ENCODE measurements at places on chromosomes 1 and 21.

- DNase-seq: no peak
These were observed 135.6 kb downstream of the GPATCH2 start for GRCh38 chr1:217495249-217495648.

DNA sequence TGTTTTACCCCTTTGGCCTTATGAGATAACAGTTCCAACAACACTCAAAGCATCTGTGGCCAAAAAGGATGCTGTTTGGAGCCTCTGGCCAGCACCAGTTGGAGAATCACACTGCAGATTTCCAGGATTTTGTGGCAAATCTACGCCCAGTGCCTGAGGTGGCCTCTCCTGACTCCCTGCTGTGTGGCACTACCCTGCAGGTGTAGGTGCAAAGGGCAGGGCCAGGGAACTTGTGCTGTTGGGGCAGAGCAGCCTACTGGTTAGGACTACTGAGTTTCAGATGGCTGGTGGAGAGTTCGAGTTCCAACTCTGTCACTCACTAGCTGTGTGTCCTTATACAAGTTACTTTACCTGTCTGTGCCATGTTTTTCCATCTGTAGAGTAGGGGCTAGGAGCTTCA is 170.5 kb downstream of the PTPRU start:
- DNase-seq: no peak

DNA sequence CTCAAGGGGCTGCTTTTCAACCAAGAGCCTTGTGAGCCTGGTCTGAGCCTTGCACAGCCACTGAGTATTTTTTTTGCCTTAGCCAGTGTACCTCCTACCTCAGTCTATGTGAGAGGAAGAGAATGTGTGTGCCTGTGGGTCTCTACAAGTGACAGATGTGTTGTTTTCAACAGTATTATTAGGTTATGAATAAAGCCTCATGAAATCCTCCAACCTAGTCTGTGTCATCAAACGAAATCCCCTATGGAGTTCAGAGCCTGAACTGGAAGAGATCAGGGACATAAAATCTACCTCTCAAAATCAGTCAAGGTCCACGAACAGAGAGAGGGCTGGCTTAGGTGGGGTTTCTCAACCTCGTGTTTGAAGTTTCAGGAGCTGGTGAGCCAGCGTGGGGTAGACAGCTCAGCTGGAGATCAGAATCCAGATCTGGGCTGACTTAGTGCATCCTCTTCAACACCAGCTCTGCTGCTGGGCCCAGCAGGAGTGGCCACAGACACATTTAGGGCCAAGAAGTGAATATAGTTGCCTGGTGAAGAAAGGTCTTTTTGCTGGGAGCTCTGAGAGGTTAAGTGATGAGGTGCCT is 8.2 kb downstream of the XKR8 start:
- no peak for DNase-seq

GRCh38 chr1:66258404-66259105 is 275.4 kb upstream of the SGIP1 start:
- DNase-seq: no peak

- DNase-seq: no peak
These were observed 612.9 kb upstream of the USP24 start for GRCh38 chr1:55828044-55828443.

DNA sequence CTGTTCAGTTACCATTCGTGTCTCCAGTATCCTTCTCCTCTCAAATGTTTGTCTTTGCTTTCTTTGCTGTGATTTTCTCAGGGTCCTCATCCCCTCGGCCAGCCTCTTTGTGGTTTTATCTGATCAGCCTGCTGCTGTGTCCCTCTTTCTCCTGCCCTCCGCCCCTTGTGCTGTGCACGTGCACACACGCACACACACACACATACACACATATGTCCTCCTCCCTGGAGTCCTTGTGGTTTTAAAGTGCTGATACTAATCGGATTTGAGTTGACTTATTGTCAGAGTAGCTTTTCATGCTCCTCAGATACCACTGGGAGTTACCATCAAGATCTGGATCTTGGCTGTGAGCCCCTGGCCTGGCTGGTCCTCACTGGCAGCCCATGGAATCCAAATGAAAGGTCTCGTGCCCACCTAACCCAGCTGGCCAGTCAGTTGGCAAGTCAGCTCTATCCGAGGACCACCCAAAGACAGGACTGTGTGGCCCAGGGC is 34.1 kb downstream of the QSOX1 start:
- DNase-seq: no peak

DNA sequence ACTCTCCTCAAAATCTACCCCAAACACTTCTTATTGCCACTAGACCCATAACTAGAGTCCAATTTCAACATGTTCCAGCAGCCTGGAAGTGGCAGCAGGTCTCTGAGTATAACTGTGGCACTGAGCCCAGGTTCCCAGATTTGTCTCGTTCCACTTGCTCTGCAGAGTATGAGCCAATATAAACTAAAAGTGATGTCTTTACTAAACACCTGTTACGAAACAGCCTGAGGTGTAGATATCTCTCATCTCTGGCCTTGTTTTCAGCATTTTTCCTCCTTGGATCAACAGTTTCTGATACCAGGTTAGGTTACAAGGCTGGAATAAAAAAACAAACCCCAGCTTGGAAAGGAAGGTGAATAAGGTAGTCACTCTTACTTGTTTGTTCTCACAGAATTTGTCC is 25.2 kb upstream of the PRDX6 start:
- no peak for DNase-seq

DNA sequence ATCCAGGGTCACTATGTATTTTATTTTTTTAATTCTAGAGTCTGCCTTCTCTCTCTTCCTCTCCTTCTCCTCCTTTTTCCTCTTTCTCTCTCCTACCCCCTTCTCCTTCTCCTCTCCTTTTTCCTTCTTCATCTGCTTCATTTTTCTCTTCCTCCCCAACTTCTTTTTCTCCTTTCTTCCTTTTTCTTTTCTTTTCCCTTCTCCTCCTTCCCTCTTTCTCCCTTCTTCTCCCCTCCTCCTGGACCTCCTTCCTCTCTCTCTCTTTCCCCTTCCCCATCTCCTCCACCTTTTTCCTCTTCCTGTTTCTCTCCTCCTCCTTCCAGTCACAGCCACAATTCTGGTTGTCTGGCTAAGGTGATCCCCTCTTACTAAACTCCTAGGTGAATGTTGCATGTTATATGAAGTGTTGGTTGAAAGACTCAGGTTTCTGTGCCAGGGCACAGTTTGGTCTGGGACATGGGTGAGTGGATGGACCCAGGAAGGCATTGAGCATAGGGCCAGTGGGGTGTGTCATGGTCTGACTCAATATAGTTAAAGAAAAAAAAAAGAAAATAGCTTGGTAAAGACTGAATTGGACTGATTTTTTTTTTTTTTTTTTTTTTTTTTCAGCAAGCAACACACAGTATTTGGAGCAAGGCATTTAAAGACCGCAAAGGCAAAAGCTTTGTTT is 266.9 kb downstream of the TGFB2 start:
- DNase-seq: no peak

GRCh38 chr21:42306366-42307035 is 8.7 kb downstream of the TFF3 start:
- no peak for DNase-seq

DNA sequence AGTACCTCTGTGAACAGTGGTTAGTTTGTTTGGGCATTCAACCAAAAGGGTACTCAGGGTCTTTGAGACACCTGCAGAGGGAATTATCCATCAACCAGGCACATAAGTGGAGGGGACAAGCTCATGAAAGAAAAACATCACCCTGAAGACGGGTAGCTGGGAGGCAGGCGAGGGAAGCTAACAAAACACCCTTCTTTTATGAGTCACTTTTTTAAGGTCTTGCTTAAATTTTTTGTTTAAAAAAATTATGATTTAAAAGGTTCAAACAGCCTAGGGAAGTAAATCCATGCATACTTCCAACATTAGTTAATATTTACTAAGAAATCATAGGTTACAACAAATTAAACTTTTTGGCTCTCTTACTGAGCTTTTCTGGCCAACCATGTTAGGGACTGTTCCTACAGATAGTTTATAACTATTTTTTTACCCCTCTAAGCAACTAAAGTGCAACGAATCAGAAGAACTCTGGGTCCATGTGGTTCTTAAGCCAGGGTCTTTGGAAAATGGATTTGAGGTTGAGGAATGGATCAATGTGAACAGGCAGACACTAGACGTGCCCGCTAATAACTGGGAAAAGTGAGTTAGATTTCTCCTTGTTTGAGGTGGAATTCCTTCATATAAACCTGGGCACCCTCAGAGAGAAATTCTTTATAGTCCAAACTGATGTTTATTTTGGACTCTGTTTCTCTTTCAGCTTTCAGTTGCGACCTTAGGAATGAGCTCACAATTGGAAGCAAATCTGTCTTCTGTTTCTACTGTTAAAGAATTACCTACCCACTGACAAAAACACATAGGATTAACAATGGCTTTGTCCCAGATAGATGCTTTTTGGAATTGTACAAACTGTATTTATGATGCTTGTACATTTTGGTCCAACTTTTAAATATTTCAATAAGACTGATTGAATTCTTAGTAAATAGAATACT is 123.0 kb downstream of the LYPLAL1 start:
- no peak for DNase-seq

- DNase-seq: no peak
These were observed 22.5 kb upstream of the CNTN2 start for GRCh38 chr1:205020466-205020865.

GRCh38 chr1:109373126-109373525 is 24.6 kb downstream of the SORT1 start:
- no peak for DNase-seq

- no peak for DNase-seq
These were observed 16.6 kb upstream of the GBP6 start for GRCh38 chr1:89347296-89347695.

GRCh38 chr1:109243860-109244552 is 5.3 kb upstream of the CELSR2 start:
- DNase-seq: no peak

- no peak for DNase-seq
These were observed 34.8 kb downstream of the LIN9 start for GRCh38 chr1:226274138-226274537.

DNA sequence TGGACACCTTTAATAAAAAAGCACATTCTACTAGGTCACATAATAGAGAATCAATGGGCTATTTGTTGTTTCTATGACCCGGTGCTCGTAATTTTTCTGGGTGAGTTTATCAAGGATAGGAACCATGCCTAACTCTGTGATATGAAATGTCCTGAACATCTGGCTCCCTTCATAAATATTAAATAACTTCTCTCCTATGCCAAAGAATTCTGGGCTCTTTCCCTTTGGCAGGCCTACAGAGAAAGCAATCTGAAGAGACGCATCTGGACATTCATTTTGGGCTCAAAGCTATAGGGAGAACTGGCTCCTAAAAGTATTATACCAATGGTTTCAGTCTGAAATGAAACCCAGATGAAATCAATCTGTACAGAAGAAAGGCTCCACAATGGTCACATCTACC is 38.8 kb upstream of the ANGPTL7 start:
- no peak for DNase-seq

DNA sequence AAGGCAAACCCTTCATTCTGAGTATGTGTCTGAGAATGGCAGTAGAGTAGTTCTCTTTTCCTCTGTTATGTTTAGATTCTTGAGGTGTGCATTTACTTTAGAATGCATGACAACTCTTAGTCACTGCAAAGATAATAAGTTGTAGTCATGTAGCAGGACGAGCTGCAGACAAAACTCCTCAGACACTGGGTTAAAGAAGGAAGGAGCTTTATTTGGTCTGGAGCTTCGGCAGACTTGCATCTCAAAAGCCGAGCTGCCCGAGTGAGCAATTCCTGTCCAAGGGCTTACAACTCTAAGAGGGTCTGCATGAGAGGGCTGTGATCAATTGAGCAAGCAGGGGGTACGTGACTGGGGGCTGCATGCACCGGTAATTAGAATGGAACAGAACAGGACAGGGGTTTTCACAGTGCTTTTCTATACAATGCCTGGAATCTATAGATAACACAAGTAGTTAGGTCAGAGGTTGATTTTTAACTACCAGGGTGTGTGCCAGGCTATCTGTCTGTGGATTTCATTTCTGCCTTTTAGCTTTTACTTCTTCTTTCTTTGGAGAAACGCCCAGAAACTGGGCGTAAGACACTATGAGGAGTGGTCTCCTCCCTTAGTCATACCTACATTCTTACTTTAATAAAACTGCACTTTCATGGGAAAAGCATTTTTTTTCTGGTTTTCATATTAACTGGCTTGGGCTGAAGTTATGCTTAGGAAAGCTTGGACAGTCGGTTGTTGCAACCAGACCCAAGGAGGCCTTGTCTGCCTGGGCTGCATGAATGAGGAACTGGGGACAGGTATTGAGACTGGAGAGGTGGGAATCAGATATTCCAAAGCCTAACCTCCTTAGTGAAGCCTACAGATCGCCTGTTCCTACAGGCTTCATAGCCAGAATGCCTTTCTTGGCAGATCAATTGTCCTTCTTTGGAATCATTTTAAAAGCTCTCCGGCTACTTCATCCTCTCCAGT is 115.1 kb downstream of the RHOU start:
- no peak for DNase-seq

DNA sequence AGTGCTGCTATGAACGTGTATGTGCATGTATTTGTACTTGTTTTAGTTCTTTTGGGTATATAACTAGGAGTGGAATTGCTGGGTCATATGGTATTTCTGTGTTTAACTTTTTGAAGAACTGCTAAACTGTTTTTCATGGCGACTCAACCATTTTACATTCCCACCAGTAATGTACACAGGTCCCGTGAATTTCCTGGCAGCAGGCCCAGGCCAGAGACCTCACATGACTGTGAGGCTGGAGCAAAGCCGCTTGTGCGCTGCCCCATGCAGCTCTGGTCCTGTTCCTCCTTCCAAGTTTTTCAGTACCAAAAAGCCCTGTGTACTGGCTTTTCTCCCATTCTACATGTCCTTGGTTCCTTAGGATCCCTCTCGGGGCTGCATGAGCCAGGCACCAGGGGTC is 29.6 kb downstream of the ACOT11 start:
- no peak for DNase-seq

DNA sequence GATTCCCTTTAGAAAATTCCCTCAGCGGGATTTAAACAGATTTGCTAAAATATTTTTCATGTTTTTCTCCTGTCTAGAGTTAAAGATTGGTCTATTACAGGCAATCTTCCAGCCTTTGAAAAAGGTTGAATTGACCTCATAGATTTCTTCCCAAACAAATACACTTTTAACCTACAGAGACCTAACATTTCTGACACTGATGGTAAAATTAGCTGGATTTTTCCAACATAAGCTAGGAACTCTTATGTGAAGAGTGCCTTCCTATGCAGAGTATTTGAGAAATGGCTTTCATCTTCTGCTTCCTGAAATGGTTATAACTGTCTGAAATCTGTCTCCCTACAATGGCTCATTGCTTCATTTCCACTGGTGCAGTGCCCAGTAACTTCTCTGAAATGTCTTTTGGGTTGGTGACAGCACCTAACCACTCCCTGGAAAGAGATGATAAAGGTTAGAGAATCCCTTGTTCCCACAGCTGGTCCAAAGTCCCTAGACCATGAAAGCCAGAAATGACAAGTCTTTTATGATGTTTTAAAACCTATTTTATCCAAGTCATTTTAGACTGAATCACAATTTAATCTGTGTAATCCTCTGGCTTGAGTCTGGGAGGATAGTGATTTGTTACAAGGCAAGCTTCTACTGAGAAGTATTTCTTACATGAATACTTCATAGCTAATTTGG is 269.4 kb downstream of the BACH1 start:
- DNase-seq: no peak

DNA sequence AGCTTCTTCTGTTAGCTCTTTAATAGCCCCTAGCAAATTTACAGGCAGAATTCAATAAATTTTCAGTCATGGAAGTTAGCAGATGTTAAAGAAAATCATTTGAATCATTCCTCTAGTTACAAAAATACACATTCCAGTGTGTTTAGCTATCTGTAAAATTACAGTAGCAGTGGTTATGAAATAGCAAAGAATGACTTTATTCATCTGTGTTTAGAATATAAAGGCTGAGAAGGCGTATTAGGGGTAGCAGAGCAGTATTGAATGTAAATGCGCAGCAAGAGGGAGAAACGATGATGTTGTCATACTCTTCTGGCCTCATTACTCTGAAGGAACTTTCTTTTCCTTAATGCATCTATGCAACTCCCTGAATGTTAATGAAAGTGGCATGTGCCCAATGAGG is 106.2 kb upstream of the CYYR1 start:
- no peak for DNase-seq

Measured in effector memory CD4-positive, alpha-beta T cell (primary cell).